ENCODE measurements at places on chromosomes 3 and 15.

GRCh38 chr3:113585720-113586119 is 53.4 kb downstream of the SIDT1 start:
- no peak for DNase-seq

GRCh38 chr15:25682340-25682739 is 180.8 kb downstream of the ATP10A start:
- peak; percentile 76 for DNase-seq

GRCh38 chr3:24764236-24764915 is 269.7 kb upstream of the THRB start:
- no peak for DNase-seq

DNA sequence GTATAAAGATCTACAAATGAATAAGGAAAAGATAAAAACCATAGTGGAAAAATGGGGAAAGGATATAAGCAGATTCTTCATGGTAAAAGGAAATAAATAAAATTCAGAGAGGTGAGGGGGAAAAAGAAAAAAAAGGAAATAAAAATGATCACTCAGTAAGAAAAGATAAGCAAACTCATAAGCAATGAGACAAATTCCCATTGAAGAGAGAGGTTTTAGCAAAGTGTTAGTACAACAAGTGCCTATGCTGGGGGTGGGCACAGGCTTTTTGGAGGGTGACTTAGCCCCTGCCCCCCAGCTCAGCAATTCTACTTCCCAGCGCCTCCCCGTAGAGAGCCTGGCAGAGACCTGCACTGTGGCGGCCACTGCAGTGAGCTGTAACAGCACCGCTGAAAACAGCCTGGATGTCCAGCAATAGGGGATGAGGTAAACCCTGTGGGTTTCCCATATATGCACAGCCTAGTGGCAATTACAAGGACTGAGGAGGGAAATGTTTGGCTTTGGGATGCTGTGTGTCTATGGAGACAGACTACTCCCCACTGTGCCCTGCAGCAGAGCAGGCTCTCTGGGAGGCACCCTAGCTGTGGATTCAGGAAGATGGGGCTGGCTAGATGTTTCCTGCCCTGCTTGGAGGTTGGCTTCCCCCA is 23.7 kb upstream of the SFMBT1 start:
- no peak for DNase-seq

GRCh38 chr3:26307192-26307591 is 315.4 kb upstream of the LRRC3B start:
- no peak for DNase-seq

DNA sequence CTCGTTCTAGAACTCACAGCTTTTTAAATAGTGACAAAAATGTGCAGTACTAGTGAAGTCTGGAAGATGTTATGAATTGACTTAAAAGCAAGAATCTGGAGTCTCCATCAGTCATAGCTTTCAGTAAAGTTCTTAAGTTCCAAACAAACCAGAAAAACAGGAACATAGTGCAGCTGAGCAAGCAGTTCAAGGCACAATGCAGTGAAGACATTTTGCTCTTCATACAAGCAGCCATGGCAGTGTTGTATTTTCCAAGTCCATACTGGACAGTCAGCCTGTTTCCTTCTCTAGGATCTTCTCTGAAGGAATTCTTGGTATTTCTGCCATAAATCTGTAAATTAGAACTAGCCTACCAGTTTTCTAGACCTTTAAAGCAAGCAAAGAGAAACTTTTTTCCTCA is 90.5 kb downstream of the LRRC28 start:
- DNase-seq: no peak

DNA sequence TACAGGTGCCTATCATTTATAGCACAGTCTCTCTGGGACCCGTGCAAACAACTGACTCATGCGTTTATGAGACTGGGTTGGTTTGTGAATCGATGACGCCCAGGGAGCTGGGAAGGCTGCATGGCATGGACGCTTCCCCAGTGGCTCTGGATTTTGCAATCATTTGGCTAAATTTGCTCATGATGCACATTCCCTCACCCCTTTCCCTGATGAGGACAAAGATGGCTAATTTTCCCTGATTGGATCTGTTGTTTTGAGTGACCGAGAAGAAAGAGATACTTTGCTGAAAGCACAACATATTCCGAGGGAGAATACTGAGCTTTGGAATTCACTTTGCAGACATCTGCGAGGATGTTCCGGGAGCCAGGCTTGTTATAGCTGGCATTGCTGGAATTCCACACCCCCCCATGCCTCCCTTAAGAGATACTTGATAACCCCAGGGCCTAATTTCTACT is 51.1 kb downstream of the CGNL1 start:
- DNase-seq: peak; percentile 35

- no peak for DNase-seq
Observed at GRCh38 chr3:141276398-141276797, 44.8 kb downstream of the PXYLP1 start.

DNA sequence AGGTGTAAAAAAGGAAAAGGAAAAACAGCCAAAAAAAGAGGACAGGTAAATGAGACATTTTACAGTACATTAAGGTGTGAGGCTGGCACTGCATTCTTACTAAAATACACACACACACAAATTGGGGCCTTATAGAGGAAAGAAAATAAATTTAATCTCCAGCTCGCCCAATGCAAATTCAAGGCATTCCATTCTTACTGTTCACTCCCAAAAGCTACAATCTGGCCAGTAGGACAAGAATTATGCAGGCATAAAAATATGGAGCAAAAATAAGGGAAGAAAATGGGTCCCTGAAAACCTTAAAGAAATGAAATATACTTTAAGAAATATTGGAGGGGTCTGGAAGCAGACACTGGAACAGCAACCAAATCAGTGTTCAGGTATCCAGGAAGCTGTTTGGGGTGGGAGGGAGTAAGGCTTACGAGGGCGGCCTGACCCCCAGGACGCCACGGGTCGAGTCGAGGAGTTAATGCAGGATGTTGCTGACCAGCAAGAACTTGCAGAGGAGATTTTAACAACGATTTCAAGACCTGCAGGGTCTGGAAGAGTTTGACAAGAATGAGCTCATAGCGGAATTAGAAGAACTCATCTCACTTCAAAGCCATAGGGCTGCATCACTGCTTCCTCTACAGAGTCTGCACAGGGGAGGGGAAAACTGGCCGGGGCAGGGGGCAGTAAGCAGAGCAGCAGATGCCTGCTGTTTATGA is 245.5 kb downstream of the TBL1XR1 start:
- no peak for DNase-seq

DNA sequence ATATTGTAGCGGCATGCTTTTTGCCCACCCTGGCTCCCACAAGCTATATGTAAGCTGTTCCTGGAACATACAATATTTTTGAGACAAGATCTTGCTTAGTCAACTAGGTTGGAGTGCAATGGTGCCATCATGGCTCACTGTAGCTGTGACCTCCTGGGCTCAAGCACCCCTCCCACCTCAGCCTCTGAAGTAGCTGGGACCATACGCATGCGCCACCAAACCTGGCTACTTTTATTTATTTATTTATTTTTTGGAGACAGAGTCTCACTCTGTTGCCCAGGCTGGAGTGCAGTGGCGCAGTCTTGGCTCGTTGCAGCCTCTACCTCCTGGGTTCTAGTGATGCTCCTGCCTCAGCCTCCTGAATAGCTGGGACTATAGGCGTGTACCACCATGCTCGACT is 6.7 kb upstream of the SQOR start:
- DNase-seq: no peak

DNA sequence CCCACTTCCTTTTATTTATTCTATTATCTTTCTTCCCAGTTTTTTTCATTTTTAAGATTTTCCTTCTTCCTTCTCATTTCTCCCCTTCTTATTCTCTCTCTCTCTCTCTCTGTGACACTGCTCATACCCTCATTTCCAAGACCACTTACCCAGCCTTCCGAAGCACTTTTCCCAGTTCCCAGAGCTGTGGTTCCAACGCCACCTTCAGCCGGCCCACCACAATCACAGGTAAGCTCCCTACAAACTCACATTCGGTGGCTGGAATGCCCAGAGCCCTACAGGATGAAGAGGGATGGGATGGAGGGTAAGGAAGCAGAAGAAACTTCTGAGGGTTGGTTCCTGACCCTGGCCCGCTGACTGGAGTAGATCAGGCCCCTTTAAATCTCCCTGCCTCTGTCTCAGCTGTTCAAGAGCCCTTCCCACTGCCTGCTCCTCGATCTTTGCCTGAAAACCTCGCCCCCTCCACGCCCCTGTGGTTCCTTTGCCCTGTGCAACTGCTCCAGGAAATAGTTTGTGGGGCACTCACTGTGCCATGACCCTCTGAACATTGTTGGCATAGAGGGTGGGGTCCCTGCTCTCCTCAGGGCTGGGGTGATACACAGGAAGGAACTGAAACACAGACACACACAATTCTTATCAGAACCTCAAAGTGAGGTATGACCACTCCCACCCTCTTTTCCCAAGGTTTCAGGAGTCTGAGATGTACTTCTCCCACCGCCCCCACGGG is 4.8 kb downstream of the LPCAT4 start:
- DNase-seq: no peak

DNA sequence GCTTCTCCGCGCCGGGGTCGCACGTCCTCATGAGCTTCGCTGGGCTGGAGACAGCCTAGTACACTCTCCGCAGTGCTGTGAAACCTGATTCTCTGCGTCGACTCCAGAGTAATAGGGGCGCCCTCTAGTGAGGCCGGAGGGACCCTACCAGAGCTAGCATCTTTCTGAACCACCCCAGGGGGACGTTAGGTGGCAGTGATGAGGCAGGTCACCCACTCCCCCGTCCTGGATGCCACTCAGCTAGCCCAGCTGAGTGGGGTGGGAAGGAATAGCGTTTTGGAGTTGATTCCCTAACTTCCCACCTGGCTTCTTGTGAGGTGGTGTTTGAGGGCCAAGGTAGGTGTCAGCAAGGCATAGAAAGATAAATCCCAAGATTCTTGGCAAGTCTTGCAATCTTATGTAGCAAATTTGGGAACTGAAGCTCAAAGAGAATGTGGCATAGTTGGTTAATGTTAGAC is 4.0 kb downstream of the DUOXA2 start:
- DNase-seq: peak; percentile 89

GRCh38 chr3:26614006-26614685 is 8.4 kb upstream of the LRRC3B start:
- no peak for DNase-seq

DNA sequence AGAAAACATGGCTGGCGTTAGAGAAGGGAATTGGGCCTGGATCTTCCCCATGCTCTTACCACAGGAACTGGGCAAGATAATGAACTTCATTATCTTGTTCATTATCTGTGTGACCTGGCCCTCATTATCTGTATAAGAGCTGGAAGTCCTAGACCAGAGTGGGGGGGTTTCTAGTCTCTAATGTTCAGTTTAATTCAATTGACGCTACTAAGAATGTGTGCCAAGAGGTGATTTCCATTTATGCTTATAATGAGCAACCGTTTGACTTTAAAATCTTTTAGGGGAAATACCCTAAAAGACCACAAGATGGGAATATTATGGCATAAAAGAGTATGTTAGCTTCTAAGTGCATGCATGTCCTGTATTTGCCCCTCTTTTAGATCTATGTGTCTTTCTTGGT is 59.1 kb upstream of the CSTA start:
- DNase-seq: no peak

- no peak for DNase-seq
Observed at GRCh38 chr3:149411583-149411982, 34.1 kb upstream of the TM4SF1 start.

- DNase-seq: no peak
Observed at GRCh38 chr15:40538976-40539375, 25.9 kb downstream of the CCDC32 start.

Measured in left ventricle myocardium superior (tissue), 1 donor.